ENCODE measurements at places on chromosomes 1 and 21.

DNA sequence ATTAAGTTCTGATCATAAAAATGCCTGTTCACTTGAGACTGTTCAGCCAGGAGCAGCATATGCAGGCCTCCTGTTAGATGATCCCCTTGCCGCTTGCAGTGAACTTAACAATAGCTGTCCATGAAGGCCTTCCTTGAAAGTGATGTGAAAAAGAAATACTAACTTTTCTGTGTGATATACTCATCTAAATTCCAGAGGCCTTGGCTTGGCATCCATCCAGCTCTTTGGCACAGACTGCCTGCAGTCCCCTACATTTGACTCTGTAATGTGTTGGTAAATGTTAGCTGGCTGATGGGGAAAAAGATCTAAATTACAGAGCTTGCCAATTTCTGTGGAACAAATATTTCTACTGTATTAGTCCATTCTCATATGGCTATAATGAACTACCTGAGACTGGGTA lies 73.7 kb downstream of the KCNK2 start:
- no peak for DNase-seq

- DNase-seq: no peak
Measured at GRCh38 chr1:226549937-226550671, 1.5 kb downstream of the STUM start.

DNA sequence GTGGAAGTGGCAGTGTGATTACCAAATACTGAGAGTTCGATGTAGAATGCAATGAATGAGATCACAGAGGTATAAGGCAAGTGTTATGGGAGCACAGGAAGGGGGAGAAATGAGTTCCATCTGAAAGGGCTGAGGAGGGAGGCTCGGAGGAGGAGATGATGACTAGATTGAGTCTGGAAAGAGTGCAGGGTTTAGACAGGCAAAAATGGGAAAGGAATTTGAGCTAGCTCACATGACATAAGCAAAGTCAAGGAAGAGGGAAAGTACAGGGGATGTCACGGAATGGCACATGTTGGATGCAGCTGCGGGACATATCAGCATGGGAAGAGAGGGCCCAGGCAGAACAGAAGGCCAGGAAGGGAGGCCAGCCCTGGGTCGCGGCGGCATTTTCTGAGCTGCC lies 132.7 kb downstream of the RUNX1 start:
- peak; percentile 53 for DNase-seq

DNA sequence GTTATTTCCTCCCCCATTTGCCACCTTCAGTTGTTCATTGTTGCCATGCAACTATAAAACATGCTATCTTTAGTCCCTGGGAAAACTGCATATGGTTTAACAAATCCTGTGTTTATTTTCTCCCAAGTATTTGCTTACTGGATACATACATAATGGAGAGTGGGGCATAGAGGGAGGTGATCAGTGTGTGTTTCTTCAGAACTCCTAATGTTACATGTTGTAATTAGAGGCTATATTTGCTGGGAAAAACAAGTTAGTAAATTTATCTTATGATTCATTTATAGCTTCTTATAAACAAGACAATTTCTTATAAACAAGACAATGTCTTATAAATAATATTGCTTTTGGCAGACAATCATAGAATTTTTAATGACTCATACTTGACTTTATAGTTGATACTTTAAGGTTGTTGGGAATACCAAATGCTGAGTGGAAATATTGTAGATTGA lies 7.3 kb upstream of the GIPC2 start:
- DNase-seq: peak; percentile 36

GRCh38 chr1:107056426-107057196 lies at the start of gene PRMT6:
Gene PRMT6 (plus strand): TSS chr1:107056674. CDS start chr1:107056716, 42 bp downstream.
- no peak for DNase-seq
